ENCODE measurements at places on chromosomes 3 and 15. TPM values are rescaled to one million over a fixed set of nuclear protein-coding genes. Genes with fewer than 3 reads are reported as not detected.

The ISLR gene
- total RNA-seq: 26.3 TPM

The RASGRF1 gene
- 0.12 TPM for total RNA-seq

The SNTN gene
- total RNA-seq: not detected

The ANKUB1 gene
- total RNA-seq: not detected

The PLA2G4E gene
- 0.17 TPM for total RNA-seq

The IL12A gene
- 1.0 TPM for total RNA-seq
